GM03348 (cell line): ENCODE measurements at places on chromosomes 13 and 19.
A peak's percentile ranks its signal among the peaks of the same experiment; 100 is the strongest.

DNA sequence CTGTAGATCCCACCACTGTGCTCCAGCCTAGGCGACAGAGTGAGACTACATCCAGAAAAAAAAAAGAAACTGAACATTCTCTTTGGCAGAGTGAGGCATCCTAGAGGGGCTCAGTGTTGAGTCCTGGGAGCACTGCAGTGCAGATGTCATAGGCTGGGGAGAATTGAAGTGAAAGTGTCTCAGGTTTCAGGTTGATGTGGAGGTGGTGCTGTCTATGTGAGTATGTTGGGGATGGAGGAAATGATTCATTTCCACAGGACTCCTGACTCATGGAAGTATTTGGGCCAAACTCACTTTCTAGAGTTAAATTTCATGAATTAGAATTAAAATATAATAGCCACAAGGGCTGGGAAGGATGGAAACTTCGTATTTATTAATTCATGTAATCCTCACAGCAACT, 134.4 kb upstream of the TSC22D1 start:
- peak; percentile 79 for DNase-seq

GRCh38 chr19:41456342-41456918, 13.5 kb downstream of the ERICH4 start:
- peak; percentile 49 for DNase-seq

DNA sequence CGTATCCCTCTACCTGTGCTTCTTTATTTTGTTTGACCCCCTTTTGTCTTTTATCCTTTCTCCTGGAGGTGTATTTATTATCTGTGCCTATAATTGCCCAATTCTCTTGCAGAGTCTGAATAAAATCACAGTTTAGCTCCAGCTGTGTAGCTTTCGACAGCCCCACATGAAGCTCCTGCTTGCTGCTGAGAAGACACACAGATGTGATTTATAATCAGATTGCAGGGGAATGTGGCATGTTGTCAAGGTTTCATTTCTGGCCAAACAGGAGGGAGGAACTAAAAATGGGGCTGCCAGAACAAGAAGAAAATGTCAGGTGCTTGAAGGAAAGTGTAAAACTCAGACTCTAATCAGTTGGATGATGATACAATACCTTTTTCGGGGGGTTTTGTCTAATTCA, 22.7 kb downstream of the CCNA1 start:
- DNase-seq: no peak

DNA sequence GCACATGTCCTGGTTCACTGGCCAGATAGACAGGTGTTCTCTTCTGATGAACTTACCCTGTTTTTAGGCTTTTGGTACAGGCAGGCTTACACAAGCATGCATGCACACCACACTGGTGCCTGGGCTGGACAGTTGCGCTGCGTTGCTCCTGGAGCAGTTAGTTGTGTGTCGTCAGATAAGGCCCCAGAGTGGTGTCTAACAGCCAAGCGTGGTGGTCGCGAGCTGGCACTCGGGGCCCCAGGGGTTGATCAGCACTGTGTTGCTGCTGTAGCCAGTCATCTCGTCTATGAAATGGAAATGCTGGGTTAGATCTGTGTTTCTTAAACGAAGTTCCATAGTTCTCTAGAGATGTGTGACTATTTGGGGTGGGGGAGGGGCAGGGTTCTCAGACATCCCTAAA, 24.6 kb upstream of the TEX29 start:
- no peak for DNase-seq

- DNase-seq: no peak
Measured at GRCh38 chr13:33186861-33187291, 98.7 kb downstream of the STARD13 start.
